ENCODE measurements at places on chromosomes 1 and 21.

DNA sequence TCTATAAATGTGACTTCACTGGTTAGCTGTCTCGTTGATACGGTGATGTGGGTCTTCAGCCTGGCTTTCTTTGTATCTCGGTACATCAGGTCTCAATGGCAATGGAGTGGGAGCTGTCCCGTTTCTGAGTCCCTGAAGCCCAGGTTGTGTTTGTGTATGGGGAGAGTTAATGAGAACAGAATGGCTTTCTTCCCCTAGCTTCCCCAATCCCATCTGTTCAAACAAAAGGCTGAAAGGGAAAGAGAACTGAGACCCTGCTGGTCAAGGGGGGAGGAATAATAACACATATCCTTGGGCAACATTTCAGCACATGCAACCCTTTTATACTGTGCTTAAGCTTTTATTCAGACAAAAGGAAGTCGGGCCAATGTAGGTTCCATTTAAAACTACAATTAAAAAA, 28.4 kb upstream of the CASQ2 start:
- no peak for DNase-seq

GRCh38 chr1:150234566-150235293, 1.2 kb downstream of the ANP32E start:
- DNase-seq: peak; percentile 89

DNA sequence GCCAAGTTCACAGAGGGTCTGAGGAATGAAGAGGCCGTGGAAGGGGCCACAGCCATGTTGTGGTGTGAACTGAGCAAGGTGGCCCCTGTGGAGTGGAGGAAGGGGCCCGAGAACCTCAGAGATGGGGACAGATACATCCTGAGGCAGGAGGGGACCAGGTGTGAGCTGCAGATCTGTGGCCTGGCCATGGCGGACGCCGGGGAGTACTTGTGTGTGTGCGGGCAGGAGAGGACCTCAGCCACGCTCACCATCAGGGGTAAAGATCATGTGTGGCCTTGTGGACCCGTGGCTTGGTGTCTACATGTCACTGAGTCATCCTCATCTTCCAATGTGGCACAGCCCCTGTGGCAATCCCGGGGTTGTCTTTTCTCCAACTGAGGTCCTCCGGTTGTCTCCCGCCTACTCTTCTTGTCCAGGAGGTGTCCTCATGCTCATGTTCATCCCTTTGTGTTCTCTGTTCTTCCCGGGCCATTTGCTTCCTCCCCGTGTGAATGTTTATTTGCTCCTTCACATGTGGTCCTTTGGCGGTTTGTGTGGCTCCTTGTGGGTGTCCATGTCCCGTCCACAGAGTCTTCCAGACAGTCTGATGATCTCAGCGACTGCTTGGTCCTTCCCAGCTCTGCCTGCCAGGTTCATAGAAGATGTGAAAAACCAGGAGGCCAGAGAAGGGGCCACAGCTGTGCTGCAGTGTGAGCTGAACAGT, 84.2 kb downstream of the OBSCN start:
- no peak for DNase-seq

DNA sequence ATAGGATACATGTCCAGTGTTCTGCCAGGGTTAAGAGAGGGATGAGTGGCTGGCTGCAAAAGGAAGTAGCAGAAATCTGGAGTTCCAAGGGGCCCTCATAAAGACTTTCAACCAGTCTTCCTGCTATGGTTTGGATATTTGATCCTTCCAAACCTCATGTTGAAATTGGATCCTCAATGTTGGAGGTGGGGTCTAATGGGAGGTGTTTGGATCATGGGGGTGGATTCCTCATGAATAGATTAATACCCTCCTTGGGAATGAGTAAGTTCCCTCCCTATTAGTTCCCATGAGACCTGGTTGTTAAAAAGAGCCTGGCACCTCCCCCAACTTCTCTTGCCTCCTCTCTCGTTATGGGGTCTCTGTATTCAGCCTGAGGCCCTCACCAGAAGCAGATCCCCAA, 10.1 kb upstream of the GNG12 start:
- DNase-seq: no peak

DNA sequence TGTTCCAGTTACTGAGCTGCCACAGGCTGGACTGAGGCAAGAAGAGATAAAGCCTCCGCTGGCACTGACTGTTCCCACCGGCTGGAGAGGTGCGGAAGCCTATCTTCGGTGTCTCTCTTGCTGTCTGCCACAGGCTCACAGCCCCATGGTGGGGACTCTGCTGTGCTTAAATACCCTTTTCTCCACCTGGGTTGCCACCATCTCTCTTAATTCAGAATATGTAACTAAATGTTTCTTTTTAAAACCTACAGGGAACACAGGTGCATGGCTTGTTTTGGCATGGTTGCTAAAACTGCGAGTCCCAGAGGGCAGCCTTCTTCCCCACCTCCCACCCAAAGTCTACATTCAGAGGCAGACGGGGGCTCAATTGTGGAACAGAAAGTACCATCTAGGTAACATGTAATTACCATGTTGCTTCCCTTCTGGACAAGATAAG, 8.1 kb upstream of the LBR start:
- DNase-seq: no peak

DNA sequence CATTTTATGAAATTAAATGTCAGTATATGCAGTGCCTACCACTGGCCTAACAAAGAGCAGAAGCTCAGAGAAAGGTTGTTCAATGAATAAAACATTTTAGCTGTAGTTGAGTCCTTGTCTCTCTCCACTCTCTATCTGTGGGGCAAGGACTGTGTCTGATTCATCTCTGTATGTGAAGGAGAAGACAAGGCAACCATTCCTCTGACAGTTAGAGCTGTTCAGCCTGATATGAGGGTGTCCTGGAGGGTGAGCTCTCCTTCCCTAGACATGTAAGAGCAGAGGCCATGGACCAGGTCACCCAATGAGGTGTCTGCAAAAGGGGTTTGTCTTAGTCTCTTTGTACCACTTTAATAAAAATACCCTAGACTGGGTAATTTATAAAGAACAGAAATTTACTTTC, 4.5 kb upstream of the PDZK1IP1 start:
- no peak for DNase-seq

DNA sequence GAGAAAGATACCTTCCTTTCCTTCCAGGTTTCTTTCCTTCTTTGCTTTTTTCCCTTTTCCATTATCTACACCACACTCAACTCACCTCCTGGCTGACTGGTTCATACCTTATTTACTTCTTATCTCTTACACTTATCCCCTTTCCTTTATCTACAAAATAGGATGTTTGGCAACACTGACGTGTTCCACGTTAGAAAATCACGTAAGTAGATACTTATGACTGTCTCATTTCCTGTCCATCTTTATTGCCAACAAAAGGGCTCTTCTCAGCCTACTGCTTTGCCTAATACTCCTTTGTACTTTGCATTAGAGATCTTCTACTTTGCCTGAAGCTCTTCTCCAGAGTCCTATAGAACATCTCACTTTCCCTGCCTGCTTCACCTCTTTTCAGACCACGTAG, 25.1 kb downstream of the SYNJ1 start:
- DNase-seq: no peak

- peak; percentile 22 for DNase-seq
Observed at GRCh38 chr1:18644013-18644399, 13.4 kb downstream of the PAX7 start.

DNA sequence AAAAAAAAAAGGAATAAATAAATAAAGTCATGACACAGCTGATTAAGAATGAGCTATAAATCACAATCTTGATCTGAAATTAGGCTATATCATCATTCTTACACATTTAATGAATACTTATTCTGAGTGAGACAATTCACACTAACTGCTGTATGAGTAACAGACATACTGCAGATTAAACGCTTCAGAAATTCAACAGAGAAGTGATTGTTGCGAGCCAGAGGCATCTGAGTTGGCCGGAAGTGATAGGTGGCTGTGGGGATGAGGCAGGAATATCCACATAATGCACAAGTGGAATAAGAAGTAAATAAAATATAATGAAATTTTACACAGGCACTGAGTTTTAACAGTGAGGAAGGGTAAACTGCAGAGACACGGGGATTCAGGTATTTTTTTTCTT, 142.4 kb downstream of the APP start:
- DNase-seq: no peak

DNA sequence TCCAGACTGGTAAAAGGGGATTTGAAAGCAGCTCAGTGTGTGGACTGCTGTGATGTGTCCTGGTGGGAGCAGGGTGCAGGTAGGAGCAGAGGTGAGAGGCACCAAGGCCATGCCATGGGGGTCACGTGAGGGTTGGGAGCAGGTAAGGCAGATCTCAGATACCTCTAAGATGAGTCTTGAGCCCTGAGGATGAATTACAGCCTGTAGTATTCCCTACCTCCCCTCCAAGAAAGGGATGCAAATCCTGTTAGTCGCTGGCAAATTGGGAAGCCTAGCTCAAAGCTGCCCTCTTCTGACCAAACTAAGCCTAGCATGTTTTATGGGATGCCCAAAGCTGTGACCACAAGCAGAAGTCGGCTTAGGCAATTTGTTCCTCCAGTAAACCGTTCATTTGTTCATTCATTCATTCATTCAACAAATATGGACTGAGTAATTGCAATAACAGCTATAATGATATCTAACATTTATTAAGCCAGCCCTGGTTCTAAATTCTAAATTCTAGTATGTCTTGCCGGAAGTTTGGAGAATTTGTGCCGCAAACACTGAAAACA, 3.9 kb upstream of the NUAK2 start:
- DNase-seq: peak; percentile 75

DNA sequence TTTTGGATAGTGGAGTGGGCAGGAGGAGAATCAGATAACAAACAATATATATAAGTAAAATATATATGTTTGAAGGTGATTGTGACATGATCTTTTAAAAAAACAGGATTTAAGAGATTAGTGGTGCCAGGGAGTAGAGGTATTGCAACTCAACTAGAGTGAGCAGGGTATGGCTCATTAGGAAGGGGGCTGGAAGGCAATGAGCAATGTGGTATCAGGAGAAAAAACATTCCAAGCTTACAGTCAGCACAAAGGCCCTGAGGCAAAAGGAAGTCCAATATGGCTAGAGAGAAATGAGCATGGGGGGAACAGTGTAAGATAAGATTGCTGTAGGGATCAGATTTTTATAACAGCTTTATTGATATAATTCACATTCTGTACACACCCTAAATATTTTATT, 5.3 kb upstream of the GADD45A start:
- DNase-seq: no peak

DNA sequence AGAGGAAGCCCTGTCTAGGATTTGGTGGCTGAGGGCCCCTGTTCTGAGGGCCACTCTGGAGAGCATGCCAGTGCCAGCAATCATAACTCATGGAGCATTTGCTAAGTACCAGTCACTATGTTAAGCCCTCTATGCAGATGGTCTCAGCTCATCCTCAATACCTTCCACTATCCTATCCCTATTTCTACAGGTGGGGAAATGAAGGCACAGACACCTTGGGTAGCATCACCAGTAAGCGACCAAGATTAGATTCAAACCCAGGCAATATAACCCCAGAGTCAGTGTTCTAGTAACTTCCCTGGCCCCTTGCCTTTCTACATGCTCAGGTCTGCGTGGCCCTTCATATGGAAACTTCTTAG, 7.9 kb upstream of the NBPF1 start:
- DNase-seq: no peak

DNA sequence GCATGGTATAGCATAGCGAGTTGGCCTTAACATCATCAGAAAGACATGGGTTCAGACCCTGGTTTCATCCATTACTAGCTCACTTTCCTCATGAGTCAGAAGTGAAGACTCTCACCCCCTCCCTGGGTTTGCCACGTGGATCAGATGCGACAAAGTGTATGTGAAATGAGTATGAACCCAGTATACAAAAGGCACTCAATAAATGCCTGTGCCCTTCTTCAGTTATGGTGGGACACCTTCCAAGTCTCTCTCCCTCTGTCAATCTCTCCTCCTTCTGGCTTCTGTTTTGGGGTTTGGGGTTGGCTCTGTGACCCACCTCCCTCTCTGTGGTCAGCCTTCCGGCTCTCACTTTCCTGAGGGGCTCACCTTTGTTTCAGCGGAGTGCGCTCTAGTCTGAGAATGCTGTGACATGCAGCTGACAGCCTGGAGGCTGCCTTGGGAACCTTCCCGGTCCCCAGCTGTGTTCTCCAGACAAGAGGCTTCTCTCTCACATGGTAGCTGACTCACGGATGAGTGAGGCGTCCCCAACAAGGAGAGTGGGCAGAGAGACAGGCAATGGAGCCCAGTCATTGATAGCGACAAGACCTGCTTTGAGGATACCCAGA, 155.0 kb upstream of the EDN2 start:
- DNase-seq: peak; percentile 63
